ENCODE measurements at places on chromosomes 1 and 21.

DNA sequence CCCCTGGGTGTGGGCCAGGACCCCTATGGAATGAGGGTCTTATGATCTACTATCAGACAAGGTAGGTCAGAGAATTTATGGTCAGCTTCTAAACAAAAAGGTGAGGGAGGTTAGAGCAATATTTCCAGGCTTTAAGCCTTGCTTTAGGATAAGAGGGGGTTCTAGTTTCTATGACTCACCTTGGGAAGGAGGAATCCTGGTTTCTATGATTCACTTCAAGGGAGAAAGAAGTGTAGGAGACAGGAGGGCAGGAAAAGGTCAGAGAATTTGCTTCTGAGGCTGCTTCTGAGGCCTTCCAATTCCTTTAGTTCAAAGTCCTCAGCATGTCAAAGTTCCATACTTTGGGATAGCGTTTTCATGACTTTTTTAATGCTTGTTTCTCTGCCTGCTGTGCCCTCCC is 35.2 kb downstream of the RGL1 start:
- no peak for DNase-seq

DNA sequence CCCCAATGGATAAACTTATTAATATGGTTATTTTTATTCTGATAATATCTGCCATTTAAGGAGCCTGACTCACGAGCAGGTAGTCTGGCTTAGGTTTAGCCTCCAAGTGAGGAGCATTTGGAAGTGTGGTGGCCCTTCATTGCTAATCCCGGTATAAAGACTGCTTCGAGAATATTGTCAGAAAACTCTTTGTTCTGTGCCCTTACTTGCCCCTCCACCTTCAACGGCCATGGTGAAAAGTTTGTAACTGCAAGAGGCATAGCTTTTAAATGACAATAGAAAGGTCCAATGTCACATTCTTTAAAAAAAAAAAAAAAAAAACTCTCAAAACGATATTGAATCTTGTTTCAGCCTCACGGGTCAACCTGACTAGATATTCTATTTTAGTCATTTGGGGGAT is 157.4 kb upstream of the PROX1 start:
- no peak for DNase-seq

- DNase-seq = no peak
These were observed 286.9 kb upstream of the USP25 start for GRCh38 chr21:15442743-15443469.

GRCh38 chr1:155078469-155079209 is at the start of gene EFNA3:
Gene EFNA3, plus strand, starts transcription at chr1:155078837. Its CDS starts 105 bp downstream, at chr1:155078942.
- no peak for DNase-seq

DNA sequence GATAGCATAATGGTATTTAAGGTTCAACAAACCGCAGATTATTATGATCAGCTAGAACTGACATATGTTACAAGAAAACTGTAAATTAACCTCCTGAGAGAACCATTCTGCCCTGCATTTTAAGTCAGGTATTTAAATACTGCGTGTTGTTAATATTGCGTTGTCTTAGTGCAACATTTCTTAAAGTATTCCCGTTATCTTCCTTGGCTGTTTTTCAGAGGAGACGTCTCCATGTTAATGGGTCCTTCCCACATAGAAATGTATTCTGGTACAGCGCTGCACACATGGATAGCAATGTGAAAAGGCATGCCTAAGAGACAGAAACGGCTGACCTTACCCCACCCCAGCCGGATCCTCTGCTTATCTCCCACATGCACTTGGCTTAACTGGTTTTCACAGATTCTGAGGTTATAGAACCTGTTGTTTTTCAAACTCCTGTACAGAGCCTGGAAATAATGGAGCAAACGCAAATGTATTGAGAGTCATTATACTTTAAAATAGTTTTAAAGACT is 22.8 kb upstream of the DEGS1 start:
- no peak for DNase-seq

DNA sequence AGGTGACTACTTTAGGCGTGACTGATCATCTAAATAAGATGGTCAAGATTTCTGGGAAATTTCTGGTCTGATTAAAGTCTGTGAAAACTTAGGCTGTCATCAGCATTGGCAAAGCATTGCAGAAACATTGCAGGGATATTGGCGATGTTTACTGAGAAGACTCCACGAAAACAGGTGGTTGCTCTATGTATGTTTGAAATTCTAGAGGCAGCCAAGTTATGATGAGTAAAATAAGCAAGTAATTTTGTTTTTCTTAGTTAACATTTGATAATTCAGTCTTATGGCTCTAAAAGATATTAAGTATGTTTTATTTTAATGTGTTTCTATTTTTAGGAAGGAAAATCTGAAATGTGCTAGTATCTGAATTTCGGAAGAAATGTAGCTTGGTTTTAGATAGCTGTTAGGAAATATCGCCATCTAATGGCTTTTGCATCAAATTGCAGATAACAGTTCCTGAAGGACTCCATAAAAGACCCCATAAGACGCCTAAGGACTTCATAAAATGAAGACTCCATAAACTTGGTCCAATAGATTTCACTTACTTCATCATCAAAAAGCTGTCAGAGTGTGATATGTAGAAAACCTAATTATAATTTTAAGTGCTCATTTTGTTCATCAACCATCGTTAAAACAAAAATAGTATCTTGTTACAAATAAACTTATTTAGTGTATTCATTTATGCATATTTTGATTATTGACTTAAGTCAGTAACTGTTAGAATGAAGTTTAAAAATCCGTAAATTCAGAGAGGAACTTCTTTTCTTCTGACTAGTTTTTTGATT is 344.6 kb downstream of the RYR2 start:
- no peak for DNase-seq

DNA sequence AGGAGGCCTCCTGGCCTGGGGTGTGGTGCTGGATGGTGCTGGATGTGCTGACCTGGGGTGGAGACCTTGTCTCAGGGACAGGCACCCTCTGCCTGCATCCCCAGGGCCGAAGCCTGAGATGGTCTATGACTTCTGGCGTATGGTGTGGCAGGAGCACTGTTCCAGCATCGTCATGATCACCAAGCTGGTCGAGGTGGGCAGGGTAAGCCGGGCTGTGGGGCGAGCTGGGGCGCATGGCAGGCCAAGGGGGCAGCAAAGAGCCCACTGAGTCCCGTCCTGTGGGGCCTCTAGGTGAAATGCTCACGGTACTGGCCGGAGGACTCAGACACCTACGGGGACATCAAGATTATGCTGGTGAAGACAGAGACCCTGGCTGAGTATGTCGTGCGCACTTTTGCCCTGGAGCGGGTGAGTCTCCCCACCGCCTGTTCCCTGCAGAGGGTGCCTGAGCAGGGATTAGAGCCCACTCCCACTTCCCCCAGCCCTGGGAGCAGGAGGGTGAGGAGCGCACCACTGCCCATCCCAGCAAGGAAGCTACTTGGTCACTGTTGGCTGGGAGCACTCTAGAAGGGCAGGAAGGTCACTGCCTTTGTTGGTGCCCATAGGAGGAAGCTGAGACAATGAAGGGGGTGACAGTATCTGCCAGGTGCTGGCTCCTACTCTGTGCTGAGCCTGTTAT is 75.2 kb downstream of the PTPRU start:
- DNase-seq = no peak

DNA sequence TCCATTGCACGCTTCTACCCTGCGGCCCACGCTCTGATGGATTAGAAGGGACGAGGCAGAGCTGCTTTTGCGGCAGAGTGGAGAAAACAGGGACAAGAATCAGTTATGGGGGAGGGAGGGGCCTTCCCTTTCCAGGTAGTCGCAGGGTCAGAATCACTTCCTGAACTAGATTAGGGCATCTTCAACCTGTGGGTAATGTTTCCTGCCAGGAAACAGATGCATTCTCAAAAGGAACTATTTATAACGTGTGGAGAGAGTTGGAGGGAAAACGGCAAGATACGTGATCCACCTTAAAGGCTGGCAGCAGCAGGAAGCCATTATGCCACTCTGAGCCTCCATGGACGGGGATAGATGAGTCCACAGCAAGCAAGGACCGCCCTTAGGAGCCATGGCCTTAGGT is 59.9 kb upstream of the CNTN2 start:
- no peak for DNase-seq

- no peak for DNase-seq
These were observed 56.9 kb downstream of the KAZN start for GRCh38 chr1:14655385-14655784.

- no peak for DNase-seq
These were observed 44.1 kb upstream of the DNAJC6 start for GRCh38 chr1:65265296-65265650.

GRCh38 chr1:155070721-155071569 is 7.4 kb downstream of the EFNA4 start:
- no peak for DNase-seq

GRCh38 chr1:28894785-28895184 is 19.6 kb upstream of the EPB41 start:
- DNase-seq = no peak

DNA sequence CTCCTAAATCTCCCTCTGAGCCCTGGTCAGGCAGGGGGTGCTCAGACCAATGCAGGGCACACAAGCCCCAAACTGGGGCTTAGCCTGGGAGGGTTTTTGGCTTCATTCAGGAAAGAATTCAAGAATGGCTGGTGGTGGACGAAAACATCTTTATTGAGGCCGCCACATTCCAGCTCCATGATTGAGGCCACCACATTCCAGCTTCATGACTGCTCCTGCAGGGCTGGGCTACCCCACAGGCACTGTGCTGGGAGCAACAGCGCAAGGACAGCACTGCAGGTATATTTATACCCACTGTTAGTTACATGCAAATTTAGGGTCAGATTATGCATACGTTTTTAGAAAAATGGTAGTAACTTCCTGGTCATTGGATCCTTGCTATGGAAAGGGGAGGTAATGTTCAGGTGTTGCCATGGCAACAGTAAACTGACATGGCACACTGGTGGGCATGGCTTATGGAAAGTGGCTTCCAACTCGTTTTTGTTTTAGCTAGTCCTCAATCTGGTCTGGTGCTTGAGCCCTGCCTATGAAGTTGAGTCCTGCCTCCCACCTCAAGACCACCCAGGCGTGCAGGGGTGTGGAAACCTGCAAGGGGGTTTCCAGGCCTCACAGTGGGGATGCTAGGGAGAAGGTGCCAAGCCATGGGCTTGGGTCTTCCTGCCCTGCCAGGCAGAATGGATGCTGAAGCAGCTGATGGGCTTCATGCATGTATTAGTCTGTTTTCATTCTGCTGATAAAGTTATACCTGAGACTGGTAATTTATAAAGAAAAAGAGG is 348.7 kb upstream of the AJAP1 start:
- DNase-seq = no peak

GRCh38 chr1:67280696-67281095 is 27.0 kb upstream of the IL12RB2 start:
- DNase-seq = no peak

DNA sequence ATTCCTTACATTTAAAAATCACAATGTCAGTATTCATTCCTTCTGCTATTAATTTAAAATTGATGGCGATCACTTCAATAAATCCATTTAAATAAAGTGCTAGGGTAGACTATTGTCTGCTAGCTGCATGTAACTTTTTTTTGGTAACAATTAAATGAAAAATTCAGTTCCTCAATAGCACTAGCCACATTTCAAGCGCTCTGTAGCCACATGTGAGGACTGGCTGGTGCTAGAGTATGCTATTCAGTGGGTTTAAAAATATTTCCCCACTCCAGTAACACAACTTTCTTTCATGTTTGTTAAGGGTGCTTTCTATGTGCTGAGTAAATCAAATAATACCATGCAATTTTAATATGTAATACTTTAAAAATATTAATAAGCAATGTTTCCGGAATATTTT is 108.2 kb downstream of the LTN1 start:
- no peak for DNase-seq

GRCh38 chr1:213570487-213570886 is 417.3 kb upstream of the PROX1 start:
- no peak for DNase-seq

GRCh38 chr1:233933339-233933738 is 28.9 kb downstream of the SLC35F3 start:
- DNase-seq = no peak

DNA sequence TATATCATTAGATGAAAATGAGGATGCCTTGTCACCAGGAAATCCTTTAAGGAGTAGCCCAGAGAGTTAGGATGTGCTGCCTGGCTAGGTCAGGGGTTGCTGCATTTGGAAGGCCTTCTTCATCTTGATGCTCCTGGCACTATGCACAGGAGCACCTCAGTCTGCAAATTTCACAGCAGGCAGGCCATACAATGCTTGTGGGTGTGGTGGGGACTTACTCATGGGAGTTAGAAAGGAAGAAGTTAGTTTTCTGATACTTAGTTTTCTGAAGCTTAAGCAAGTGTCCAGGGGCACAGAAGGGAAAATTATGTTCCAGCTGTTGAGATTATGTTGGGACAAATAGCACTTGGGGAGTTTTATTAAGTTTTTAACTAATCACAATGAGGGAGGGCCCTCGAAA is 11.4 kb downstream of the HLX start:
- no peak for DNase-seq

DNA sequence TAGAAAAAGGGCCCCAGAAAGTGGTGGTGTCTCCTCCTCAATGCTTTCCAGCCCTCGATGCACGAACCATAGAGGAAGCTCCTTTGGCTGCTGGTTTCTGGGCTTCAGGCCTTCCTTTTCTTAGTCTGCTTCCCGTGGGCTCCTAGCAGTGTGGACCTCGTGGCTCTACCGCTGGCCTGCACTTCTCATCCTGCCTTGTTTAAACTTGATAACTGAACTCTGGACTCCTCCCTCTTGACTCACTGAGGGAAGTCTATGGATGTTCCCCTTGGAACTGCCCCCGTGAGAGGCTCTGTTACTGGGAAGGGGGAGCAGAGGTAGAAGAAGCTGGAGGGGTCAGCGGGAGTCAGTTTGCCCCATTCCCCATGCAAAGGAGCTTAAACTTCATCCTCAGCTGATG is 75.3 kb upstream of the WDR26 start:
- no peak for DNase-seq

- no peak for DNase-seq
These were observed 9.3 kb downstream of the NEK7 start for GRCh38 chr1:198165927-198166647.

DNA sequence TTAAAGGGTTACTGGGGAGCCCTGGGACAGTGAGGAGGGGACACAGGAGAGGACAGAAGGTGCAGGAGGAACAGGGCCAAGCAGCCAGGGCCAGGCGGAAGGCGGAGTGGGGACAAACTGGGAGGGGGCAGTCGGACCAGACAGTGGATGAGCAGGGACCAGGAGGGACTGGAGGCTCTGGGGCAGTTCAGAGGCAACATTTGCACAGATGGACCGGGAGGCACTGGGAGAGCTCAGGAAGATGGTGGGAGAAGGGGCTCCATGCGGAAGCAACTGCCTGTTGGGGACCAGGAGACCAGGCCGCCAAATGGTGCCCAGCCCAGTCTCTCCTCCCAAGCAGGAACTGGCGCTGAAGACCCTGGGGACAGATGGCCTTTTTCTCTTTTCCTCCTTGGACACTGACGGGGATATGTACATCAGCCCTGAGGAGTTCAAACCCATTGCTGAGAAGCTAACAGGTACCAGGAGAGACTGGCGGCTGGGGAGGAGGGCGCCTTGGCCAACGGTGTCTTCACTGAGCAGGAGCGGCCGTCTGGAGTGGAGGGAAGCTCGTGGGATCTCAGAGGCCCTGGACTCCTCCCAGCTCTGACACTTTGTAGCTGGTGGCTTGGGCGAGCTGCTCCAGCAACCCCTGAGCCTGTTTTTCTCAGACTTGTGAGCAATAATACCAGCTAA is 847 bp downstream of the SELENON start:
- DNase-seq = no peak

All from cortex of kidney (tissue), 1 donor.